Sigmoid colon (tissue), 7 donors: ENCODE measurements at places on chromosomes 7 and 10.

DNA sequence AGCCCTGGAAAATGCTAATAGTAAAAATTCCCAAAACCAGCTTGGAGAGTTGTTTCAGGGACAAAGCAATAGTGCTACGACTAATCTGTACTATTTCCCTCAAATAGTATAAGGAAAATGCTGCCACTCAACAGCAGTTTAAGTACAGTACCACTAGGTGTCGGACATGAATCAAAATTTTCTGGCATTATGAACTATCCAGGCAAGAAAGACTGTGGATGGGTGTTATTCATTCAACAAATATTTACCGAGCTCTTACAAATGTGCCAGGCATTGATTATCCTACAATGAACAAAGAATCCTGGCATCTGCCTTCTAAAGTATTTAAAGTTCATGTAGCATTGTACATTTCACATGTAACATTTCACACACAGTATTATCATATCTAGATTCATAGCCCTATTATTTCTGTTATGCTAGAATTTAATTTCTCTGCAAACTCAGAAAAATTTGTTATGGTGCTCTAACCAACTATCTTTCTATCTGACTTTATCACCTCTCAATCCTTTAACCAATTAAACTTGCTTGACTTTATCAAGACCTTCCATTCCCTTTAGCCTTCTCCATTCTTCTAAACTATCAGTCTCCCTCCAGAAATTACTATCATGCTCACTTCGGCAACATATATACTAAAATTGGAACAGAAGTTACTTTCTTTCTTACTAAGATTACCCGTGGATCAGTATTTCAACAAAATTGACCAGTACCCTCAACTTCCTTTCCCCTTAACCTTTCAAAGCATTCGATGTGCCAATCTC, 80.6 kb downstream of the ARHGAP21 start:
- no peak overlapping the region for H3K4me3 ChIP-seq
- H3K36me3 ChIP-seq = no peaks in the 10 kb centered on the region
- peaks cover 6% of the 10 kb centered on the region for H3K4me1 ChIP-seq
- H3K27me3 ChIP-seq = no peaks in the 10 kb centered on the region

- peaks cover 6% of the 10 kb centered on the region for H3K27me3 ChIP-seq
- H3K4me1 ChIP-seq = no peaks in the 10 kb centered on the region
- no peaks in the 10 kb centered on the region for H3K36me3 ChIP-seq
These were observed 102.9 kb upstream of the PAX2 start for GRCh38 chr10:100642295-100642994.

GRCh38 chr7:64614812-64615211, 51.1 kb upstream of the ZNF107 start:
- no peak for DNase-seq
- no peaks in the 10 kb centered on the region for H3K27me3 ChIP-seq
- H3K27ac ChIP-seq = no peak overlapping the region
- H3K36me3 ChIP-seq = no peaks in the 10 kb centered on the region

- H3K27ac ChIP-seq = no peak overlapping the region
- H3K4me1 ChIP-seq = peaks cover 4% of the 10 kb centered on the region
- no peaks in the 10 kb centered on the region for H3K36me3 ChIP-seq
- no peaks in the 10 kb centered on the region for H3K27me3 ChIP-seq
These were observed 304.7 kb downstream of the BICC1 start for GRCh38 chr10:58817201-58817846.

DNA sequence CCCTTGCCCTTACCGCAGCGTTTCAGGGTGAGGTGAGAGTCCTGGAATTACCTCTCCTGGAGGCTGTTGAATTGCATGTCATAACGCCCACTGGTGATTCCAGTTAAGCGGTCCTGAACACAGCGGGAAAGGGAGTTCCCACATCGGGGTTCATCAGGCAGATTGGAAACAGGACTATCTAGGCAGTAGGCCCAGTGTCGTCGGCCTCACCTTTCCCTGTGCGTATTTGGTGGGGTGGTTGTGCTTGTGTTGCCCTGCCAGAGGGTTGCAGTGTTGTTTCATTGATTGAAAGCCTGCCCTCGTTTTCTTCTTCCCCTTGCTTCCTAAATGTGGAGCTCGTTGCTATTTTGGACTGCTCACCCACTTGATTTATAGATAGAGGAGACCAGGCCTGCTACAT, 10.6 kb upstream of the SUN1 start:
- no peaks in the 10 kb centered on the region for H3K36me3 ChIP-seq
- H3K4me3 ChIP-seq = no peak overlapping the region
- DNase-seq = peak; percentile 69

DNA sequence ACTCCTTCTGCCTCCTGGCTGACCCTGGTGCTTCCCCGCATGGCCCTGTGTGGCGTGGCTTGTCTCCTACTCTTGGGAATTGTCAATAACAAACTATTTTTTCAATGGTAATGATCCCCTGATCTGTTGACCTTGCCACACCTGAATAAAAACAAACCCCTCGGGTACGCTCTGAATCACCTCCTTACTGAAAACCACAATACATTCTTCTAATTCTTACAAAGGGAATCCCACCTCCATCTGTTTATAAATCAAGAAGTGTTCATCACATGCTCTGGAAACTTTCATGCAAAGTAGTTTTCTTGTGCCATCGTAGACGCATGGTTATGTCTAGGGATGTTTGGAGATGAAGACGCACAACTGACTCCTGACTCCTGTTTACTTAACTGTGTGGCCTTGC, 245.8 kb downstream of the FRMD4A start:
- no peaks in the 10 kb centered on the region for H3K27me3 ChIP-seq
- no peak overlapping the region for H3K27ac ChIP-seq
- no peak for DNase-seq
- no peaks in the 10 kb centered on the region for H3K4me1 ChIP-seq
- H3K36me3 ChIP-seq = no peaks in the 10 kb centered on the region
